Muscle of back (tissue), 13 donors: ENCODE measurements at places on chromosomes 13 and 19. TPM values are rescaled to one million over a fixed set of nuclear protein-coding genes. Genes with fewer than 3 reads are reported as not detected.

- peak; percentile 35 for DNase-seq
These were observed 3.9 kb upstream of the PLPP2 start for GRCh38 chr19:294946-295686.

- DNase-seq, result no peak
These were observed 95.7 kb downstream of the SLC10A2 start for GRCh38 chr13:102970542-102970941.

GRCh38 chr13:40818926-40819325, 29.5 kb downstream of the SLC25A15 start:
- DNase-seq, result no peak

Gene ADGRE1
- polyA plus RNA-seq, result 0.29 TPM
